ENCODE measurements at places on chromosomes 16 and 17.

DNA sequence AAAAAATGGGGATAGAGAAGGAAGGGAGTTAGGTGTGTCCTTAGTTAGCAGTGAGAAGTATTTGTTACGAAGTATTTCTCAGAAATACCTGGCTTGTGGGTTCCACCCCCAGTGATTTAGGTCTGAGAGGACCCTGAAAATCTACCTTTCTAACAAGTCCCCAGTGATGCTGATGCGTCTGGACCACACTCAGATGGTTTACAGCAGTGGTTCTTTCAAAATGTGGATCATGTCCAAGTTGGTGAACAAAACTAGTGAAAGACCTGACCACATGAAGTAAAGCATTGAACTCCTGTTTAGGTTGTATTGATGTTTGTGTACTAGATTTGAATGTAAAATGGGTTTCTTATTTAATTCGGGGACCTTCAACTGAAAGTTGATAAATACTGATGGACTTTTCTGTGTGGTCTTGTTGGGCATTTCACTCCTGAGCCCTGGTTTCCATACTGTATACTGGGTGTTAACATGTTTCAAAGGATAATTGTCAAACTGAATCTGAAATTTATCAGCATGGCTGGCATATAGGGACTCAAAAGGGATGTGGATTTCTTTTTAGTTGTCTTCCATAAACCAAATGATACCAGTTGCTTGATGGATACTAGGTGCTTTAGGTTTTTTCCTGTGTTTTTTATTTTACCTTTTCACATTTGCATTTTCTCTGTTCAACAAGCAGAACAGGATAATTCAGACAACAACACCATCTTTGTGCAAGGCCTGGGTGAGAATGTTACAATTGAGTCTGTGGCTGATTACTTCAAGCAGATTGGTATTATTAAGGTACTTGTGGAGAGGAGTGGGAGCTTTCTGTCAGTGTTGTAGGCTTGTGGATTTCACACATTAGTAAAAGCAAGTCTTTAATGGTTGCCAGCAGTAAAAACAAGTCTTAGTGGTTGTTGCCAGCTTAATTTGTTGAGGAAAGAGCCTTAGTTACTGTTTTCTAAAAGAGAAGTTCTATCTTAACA lies 8.8 kb downstream of the FUS start:
- DNase-seq: no peak

DNA sequence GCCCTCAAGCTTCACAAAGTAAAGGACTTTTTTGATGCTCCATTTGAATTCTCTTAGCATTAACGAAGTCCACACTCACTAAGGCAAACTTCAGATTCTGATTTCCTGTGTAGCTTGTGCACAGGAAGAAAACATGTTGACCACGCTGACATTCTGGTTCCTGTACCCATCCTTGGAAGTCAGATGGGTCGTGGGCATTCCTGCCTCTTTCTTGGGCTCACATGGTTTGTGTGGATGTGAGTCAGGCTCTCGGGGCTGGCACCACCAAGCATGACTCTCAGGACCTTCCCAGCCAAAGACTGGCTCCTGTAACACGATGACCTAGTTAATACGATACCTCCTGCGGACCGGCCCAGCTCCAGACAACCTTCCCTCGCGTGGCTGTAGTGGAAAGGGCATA lies 32.8 kb downstream of the ARSG start:
- DNase-seq: peak; percentile 91

GRCh38 chr16:49236216-49236615 lies 45.4 kb downstream of the CBLN1 start:
- no peak for DNase-seq

DNA sequence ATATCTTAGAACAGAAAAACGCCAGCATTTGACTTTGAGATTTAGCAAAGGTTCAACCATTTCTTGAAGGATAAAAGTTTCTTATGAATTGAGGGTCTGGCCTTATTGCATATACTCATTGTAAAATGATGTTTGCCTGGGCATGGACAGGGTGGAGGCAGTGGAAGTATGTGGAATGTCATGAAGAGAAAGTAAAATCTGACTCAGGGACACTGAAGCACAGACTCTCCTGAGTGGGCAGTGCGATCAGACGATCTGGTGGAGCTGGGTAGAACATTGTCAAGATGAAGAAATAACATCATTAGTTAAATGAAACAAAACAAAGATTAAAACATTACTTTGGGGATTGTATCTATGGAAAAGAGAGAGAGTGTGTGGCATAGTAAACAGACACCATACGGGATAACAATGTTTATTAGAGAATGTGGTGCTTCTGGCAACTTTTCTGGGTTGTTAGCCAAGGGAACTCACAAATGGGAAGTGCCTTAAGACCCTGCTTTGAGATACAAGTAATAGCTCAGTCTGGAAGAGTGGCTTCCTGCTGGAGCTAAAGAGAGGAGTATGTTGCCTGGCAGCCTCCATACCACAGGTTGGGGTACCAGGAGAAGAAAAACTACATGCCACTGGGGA lies 4.4 kb downstream of the MAP3K3 start:
- DNase-seq: no peak

DNA sequence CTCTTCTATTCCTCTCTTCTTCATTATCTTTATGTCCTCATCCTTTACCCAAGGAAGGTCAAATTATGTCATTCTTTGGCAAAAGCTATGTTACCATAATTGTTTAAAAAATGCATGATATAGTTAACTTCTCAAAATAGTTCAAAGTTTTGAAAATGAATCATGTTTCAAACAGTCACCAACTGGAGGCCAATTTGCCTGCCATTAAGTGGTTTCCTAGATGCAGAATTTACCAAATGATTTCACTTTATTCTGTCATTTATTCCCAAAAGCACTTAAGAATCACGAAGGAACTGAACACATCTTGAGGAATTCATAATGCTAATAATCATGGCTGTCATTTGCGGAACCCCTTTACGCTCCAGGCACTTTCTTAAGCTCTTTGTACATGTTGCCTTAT lies 190.9 kb upstream of the CDH11 start:
- no peak for DNase-seq

DNA sequence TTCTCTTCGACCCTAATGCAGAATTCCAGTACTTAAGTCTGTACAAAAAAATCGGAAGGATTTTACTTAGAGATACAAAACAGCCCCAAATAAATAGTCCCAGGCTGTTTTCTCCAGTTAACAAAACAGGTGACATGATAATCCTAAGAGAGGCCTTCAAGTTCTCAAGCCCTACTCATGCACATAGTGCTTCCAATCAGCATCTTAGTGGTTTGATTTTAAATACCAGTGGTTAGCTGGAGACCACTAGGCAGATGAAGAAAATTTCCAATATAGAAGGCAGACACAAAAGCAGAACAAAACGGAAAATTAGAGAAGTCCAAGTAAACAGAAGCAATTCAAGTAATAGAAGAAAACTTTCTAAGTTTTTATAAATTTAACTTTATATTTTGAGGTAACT lies 5.2 kb upstream of the OR4D2 start:
- no peak for DNase-seq

- no peak for DNase-seq
These were observed 15.4 kb upstream of the KRT24 start for GRCh38 chr17:40718930-40719329.

DNA sequence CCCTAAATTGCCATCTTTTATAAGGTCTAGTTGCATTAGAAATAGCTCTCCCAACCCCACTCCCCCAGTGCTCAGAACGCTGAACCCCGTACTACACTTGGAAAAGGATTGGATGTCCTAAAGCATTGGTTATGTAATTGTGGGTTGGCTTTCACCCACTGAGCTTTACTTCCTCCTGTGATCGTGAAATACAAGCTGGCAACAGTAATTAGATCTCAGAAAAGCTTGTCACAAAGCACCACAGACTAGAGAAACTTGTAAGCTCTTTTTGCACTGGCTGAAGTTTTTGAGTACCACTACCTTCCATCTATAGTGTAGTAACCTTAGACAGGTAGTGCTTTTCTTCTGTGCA lies 54.4 kb downstream of the SIAH1 start:
- no peak for DNase-seq

- DNase-seq: no peak
These were observed 17.1 kb downstream of the LIG3 start for GRCh38 chr17:34997355-34997862.

DNA sequence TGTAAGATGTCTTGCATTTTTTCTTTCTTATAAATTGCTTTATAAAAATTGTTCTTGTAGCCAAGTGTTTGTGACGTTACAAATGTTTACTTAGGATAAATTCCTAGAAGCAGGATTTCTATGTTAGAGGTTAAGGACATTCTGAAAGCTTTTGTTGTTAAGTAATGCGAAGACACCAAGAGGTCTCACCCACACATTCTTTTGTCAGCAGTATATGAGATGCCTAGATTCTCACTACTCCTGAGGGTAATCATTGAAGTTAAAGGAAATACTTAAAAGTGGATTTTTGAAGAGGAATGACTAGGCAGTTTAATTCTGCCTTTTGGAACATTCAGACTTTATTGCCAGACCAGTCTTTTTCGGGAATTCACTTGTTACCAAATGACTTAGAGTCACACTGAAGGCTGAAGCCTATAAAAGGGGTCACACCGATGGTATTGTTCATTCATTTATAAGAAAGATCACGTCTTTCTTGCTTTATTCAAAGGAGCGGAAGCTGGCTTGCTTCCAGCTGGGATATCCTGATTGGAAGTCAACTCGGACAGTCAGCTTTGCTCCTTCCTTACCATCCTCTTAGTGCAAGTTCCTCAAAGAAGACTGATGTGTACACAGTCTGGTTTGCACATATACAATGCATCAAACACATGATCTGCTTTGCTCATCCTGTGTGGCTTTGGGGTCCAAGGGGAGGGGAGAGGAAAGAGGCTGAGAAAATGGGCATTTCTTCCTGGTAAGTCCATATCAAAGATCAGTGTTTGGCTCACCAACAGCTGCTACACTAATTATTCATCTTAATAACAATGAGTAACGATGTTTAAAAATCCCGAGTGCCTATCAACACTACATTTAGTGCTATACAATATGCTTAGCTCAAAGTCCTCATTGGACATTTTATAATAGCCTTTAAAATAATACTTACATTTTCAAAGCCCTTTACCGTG lies 160.0 kb downstream of the MAP2K6 start:
- DNase-seq: no peak

DNA sequence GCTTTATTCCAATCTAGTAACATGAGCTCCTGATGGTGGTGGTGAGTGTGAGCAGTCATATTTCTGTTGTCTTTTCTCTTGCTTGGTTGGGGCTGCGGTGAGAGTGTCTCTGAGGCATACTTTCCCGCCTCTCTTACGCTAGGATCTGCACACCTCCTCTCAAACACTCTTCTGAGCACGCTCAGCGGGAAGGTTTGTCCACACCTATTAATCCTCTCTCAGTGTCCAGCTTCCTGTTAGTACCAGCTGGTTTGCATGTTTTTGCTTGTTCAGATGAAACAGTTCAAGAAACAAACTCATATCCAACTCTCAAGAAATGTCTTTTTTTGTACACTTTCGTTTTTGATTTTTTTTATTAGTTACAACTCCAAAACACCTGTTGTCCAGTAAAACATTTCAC lies 89.5 kb downstream of the CCDC182 start:
- no peak for DNase-seq

GRCh38 chr17:59361386-59361785 lies 29.9 kb downstream of the YPEL2 start:
- no peak for DNase-seq

DNA sequence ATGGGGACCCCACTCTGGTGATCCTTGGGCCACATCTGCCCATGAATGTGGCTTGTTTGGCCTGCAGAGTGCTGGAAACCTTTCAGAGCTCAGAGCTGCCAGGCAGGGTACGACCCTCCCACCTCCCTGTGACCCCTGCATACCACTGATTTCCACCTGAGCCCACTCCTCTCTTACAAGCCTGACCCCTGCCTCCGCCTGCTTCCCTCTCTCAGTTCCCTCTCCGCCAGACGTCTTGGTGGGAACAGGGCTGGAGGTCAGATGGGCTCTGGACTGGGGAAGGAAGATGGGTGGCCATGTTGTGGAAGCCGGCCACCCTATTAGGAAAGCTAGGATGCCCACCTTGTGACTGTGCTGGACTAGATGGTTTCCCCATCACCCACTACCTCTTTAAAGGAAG lies 185.1 kb downstream of the KATNIP start:
- no peak for DNase-seq

GRCh38 chr17:63880706-63881105 lies 1.0 kb downstream of the GH2 start:
- no peak for DNase-seq

DNA sequence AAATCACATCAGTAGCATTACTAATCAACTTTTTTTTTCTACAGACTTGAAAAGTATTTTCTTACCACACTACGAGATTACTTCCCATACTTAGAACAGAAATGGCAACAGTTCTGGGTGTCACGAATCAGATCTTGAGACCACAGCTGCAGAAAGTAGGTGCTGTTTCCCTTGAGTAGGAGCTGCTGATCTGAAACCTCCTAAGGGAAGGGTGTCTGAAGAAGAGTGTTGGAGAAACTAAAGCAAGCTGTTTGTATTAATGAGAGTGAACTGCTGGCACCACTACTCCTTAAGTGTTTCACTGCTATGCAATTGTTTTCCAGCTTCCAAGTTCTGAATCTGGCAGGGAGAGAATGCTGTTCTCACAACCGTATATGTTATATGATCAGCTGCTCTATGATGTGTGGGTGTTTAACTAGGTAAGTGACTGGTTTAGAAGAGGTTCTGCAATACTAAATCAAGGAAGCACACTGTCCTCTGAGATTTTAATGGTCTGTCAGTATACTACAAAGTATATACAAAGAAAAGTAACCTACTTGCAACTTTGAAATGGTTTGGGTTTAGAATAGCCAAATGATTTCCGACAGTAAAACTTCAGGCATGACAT lies 3.3 kb downstream of the ZNF652 start:
- DNase-seq: no peak

DNA sequence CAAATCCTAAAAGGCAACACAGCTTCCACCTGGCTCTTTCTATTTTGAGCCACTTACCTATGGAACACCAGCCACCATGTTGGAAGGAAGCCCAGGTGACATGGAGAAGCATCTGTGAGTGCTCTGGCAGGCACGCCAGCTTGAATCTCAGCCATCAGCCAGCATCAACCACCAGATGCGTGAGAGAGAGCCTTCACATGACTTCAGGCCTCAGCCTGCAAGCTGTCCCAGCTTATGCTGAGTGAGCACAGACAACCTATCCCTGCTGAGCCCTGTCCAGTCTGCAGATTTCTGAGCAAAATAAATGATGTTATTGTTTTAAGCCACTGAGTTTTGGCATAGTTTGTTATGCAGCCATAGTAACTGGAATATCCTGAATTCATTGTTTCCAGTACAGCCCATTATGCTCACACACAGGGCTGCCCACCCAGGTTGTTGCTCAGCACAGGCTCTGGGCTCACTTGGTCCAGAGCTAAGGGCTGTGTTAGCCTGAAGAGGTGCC lies 35.1 kb downstream of the TMEM238L start:
- DNase-seq: peak; percentile 71

- peak; percentile 29 for DNase-seq
These were observed 32.6 kb downstream of the CTCF start for GRCh38 chr16:67594956-67595355.

DNA sequence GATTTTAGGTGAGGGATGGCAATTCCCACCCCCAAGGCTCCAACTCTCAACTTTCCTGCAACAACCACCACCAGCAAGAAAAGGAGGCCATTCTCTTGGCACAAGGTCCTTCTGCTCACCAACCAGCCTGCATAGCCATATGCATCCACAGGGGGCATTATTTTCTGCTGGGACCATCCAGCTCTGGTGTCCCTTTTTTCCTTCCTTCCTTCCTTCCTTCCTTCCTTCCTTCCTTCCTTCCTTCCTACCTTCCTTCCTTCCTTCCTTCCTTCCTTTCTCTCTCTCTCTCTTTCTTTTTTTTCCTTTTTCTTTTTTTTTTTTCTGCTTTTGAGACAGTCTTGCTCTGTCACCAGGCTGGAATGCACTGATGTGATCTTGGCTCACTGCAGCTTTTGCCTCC lies 21.1 kb upstream of the COX10 start:
- DNase-seq: no peak

Data from gastrocnemius medialis (tissue), 4 donors.